ENCODE measurements at places on chromosomes 2 and 18.

GRCh38 chr2:157395811-157396210 lies 48.1 kb downstream of the CYTIP start:
- DNase-seq: no peak

DNA sequence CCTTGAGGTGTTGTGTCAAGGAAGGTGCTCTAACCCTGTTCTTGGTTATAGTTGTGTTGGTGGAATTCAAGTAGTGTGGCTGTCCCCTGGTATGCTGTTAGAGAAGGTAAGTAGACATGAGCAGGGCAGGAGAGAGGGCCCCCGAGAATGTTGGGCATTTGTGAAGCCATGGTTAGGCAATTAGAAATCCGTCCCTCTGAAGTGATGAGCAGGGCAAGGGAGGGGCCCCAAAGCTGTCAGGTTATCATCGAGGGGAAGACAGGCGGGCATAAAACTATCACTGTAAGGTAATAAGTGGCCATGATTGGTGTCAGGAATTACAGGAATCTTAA lies 5.2 kb downstream of the XRCC5 start:
- no peak for DNase-seq

DNA sequence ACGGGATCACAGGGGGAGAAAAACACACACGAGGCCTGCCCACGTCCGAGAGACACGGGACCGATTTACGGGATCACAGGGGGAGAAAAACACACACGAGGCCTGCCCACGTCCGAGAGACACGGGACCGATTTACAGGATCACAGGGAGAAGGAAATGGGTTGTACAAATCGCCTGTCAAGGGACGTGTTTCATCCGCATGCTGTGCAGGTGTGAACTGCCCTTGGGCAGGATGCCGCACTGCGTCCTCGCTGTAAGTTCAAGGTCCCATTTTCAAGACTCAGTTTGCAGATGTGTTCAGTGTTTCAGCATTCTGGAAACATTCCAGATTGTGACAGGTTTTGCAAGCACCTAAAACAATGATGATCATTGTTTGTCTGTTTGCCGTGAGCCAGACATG lies 2.3 kb upstream of the KCNG2 start:
- no peak for DNase-seq

DNA sequence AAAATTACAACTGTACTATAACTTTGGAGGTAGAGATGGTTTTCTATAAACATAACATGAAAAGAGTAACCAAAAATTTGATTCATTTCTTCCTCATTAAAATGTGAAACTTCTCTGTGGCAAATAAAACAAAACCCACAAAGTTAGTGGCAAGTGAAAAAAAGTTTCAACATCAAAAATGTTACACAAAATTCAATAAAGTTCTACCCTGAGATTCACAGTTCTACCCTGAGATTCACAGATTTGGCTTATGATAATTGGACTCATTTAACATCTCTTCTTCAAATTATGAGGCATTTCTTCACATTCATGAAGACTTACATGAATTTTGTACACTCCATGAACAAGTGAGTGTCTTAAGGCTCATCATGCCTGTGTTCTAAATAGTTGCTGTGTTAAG lies 51.0 kb downstream of the AAK1 start:
- DNase-seq: no peak

GRCh38 chr2:207038299-207038698 lies 99.0 kb downstream of the CPO start:
- no peak for DNase-seq

DNA sequence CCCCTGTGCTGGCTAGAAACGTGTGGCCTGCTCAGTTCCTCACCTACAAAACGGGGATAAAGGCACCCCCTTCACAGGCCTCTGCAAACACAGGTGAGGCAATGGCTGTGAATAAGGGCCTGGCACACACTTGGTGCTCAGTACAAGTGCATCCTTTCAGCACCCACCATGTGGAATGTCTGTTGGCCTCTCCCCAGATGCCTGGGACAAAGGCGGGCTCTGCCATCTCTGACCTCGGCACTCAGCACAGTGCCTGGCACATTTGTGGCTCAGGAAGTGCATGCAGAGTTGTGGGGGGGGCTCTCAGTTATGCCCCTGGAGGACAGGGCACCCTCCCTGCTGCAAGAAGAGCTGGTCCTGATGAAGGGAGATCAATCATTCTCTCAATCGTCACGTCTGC lies 224.6 kb upstream of the RAB6C start:
- DNase-seq: no peak

GRCh38 chr18:4144201-4144600 lies 310.9 kb downstream of the DLGAP1 start:
- no peak for DNase-seq

GRCh38 chr2:5975401-5975800 lies 283.2 kb downstream of the SOX11 start:
- DNase-seq: no peak

DNA sequence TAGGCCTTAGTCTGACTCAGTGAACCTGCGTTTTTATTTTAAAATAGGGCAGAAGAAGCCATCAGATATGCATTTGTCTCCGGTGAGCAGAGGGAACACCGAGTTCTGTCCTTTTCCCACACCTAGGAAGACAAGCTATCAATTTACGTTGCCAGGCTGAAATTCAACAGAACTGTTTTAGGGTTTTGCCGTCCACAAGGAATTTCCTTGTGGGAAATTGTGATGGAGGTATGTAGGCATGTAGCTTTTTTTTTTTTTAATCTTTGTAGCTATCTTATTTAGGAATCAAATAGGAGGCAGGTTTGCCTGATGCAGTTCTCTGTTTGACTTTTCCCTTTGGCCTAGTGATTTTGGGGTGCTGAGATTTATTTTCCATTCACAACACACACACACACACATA lies 62.0 kb upstream of the ASAP2 start:
- DNase-seq: no peak

- no peak for DNase-seq
Measured at GRCh38 chr2:132804051-132804450, 134.0 kb upstream of the LYPD1 start.

DNA sequence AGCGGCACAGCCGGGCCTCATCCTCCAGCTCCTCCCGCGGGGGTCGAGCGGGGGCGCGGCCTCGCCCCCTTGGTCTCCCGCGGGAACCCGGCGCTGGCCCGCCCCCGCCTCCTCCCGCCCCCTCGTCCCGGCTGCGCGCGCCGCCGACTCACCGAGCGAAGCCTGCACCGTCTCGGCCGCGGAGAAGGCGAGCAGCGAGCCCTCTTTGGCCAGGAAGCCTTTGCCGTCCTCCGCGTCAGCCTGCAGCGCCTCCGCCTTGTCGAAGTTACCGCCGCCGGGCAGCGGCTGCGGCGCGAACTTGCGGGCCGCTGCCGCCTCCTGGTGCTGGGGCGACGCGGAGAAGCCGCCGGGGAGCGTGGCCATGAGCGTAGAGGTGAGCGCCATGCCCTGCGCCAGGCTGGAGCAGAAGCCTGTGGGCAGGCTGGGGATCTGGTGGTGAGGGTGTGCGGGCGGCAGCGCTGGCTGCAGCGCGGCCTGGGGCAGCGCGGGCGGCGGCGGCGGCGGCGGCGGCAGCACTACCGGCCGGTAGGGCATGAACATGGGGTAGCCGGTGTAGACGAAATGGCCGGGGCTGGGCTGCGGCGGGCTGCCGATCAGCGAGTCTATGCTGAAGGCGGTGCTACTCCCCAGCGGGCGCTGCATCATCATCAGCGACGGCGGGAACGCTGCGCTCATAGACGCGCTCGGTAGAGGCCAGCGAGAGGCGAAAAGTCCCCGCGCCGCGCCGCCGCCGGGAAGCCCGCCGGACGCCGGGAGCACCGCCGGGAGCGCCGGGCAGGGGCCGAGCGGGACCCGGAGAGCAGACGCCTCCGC lies 683 bp downstream of the GBX2 start:
- DNase-seq: no peak

DNA sequence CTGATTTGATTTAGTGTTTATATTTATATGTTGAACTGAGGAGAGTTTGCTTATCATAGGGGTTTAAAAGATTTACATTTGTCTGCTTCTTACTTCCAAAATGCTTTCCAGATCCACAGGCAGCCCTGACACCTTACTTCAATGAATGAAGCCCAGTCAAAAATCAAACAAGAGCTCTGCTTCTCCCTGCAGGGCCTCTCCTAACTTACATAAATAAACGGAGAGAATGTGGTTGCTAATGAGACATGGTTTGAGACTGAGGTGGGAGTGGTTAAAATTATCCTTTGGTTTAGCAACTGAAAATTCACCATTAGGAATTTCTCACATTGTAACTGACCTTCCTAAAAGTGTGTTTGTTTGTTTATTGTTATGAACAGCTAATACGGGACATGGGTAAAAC lies 612.3 kb upstream of the FANCL start:
- DNase-seq: no peak

- DNase-seq: no peak
Measured at GRCh38 chr2:74011246-74011645, 26.5 kb downstream of the TET3 start.

GRCh38 chr2:26459991-26460612 lies 17.8 kb downstream of the OTOF start:
- no peak for DNase-seq

- DNase-seq: no peak
Measured at GRCh38 chr2:60246583-60246982, 306.9 kb downstream of the BCL11A start.

DNA sequence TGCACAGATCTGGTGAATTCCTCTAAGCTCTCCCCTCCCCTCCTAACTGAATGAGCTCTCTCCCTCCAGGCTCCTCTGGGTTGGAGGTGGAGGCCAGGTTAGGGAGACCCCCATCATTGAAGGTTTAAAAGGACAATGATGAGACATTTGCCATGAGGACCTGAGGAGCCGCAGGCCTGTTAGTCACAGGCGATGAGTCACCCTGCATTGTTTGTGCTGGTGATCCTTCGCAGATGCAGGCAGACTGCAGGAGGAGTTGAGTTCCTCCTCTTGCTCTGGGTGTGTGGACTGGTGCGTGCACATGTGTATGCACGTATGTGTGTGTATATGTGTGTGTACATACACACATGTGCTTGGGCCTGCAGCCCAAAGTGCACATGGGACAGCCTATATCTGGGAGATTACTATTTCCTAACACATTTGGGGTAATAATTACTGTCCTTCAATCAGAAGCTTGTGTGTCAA lies 42.0 kb downstream of the MCFD2 start:
- DNase-seq: no peak

GRCh38 chr2:99821572-99821971 lies 320.8 kb downstream of the AFF3 start:
- DNase-seq: no peak

Data from stimulated activated CD4-positive, alpha-beta T cell treated with anti-CD3 and anti-CD28 coated beads, TNF-alpha, amount 100 ng/mL, for 1 hour (primary cell).